ENCODE measurements at places on chromosomes 12 and 14.

GRCh38 chr14:91793704-91794103, 61.8 kb upstream of the CATSPERB start:
- no peak for DNase-seq

- DNase-seq = no peak
These were observed 92.1 kb downstream of the NOC4L start for GRCh38 chr12:132236129-132236929.

- no peak for DNase-seq
These were observed 34.5 kb downstream of the ELK3 start for GRCh38 chr12:96228566-96229248.

- DNase-seq = no peak
These were observed 85.7 kb downstream of the SPPL3 start for GRCh38 chr12:120818416-120818815.

DNA sequence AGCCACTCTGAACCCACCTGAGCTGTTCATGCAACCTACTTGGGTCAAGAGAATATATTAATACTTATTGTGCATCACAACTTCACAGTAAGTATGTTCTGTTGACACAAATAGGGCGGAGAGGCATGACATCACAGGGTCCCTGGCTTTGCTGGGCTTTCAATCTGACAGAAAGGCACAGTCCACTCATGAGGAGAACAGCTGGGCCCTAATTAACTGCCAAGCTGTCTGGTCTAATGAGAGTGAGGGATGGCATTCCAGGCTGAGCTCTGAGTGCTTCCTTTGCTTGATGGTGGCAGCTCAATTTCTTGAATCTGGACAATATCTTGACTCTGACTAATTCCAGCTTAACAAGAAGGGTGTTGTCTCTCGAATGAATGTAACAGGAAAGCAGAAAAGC, 2.0 kb downstream of the EFCAB11 start:
- no peak for DNase-seq

DNA sequence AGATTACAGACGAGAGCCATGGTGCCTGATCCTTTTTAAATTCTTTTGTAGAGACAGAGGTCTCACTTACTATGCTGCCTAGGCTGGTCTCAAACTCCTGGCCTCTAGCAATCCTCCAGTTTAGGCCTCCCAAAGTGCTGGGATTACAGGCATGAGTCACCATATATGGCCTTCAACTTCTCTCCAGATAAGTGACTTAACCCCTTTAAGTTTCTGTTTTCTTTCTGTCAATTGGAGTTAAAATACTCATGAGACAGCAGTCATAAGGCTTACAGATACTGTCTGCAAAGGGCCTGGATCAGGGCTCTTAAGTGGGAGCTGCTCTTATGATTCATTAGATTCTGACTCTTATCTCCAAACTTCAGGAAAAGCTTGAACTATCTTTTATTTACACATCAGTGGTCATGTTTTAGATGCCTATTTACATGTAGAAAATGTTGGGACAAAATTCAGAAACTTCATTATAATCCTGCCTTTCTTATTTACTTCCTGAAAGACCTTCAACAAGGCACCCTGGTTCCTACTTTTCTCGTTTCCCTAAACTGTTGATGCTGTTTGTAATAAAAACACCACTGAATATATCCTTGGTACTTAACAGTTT, 271.5 kb upstream of the TBX3 start:
- no peak for DNase-seq

GRCh38 chr12:89782807-89783206, 74.2 kb upstream of the ATP2B1 start:
- DNase-seq = no peak

Measured in fibroblast of the conjunctiva (primary cell).